ENCODE measurements at places on chromosomes 11 and 22.

GRCh38 chr22:42856179-42856864 is 751 bp downstream of the ARFGAP3 start:
- no peak for DNase-seq

GRCh38 chr11:104422324-104422944 is 258.5 kb upstream of the PDGFD start:
- DNase-seq = no peak

DNA sequence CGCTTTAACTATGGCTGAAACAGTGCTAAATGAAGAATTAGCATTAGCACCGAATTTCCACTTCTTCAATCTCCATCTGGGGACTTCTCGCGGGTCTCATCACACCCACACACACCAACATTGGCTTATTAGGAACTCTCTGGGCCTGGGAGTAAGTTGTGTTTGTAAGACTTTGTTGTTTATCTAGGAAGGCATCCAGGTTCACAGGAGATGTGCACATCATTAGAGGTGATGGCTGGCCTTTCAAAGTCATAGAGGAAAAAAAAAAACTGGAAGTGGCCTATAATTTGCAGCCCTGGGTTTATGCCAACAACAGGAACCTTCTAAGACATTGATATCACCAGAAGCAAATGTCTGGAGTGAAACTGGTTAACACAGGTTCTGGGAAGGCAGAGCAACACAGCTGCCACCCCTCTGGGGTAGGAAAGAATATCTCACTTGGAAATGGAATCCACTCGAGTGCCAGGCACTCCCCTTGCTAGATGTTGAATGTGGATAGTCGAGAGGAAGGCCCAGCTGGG is 84.5 kb downstream of the TRAF6 start:
- no peak for DNase-seq

GRCh38 chr11:30018495-30018894 is 1.7 kb upstream of the KCNA4 start:
- DNase-seq = no peak

GRCh38 chr11:60018058-60018457 is 1.1 kb downstream of the OOSP4B start:
- no peak for DNase-seq

- no peak for DNase-seq
These were observed 17.2 kb downstream of the P2RY2 start for GRCh38 chr11:73235236-73235786.

- DNase-seq = no peak
These were observed 76.4 kb upstream of the DRD2 start for GRCh38 chr11:113551645-113552044.

- no peak for DNase-seq
These were observed 140.1 kb downstream of the DBX1 start for GRCh38 chr11:20020198-20020597.

GRCh38 chr11:126673319-126673718 is 317.8 kb downstream of the ST3GAL4 start:
- no peak for DNase-seq
